H4 (cell line): ENCODE measurements at places on chromosomes 2 and 18.

GRCh38 chr2:27249891-27250651 is 12.8 kb downstream of the SLC30A3 start:
- no peak for DNase-seq

- DNase-seq, result peak; percentile 91
Observed at GRCh38 chr2:9656270-9656766, 25.5 kb upstream of the YWHAQ start.

GRCh38 chr2:24839729-24840128 is 46.5 kb downstream of the CENPO start:
- no peak for DNase-seq

- DNase-seq, result no peak
Observed at GRCh38 chr2:207836521-207837133, 66.9 kb upstream of the FZD5 start.

DNA sequence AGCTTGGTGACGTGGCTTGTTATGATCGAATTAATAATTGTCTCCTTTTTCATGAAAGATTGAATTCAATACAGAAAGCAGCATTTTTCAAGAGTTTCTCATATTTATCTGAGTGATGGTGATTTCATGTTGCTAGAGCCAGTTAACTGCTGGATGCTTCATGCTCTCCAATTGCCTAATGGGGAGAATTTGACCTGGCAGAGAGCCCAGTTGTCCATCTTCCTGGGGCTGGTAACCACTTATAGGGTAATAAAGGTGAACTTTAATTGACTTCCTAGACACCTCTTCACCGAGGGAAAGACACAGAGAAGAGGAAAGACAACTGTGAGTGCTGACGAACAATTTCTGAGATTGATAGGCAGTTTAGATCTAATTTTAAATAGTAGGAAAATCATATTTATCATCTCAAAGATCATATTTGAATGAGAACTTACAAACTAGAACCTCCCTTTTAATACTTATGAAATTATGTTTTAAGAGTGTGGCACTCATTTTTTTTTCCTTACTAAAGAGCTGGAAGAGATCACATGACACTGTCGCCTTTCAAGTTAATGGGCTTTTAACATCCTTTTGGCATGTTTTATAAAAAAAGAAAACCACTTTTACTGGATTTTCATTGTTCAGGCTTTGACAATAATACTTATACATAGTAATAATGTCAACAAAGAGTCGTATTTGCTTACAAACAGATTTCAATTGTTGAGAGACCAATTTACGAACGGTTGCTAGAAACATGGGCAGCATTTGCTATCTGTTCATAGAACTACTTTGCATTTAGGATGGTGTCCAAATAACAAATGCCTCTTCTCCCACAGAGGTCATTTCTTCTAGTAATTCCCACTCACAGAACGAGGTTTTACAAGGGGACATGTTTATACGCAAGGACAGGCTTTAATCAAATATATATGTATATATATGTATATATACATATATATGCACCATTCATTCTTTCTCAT is 153.3 kb downstream of the RAPGEF4 start:
- no peak for DNase-seq
